ENCODE measurements at places on chromosomes 12 and 14. TPM values are rescaled to one million over a fixed set of nuclear protein-coding genes. Genes with fewer than 3 reads are reported as not detected.

Gene FAM90A1
- not detected for total RNA-seq

GRCh38 chr12:62106547-62107185 is 153.5 kb upstream of the USP15 start:
- DNase-seq, result no peak

GRCh38 chr12:16344269-16344668 is 3.2 kb upstream of the MGST1 start:
- no peak for DNase-seq

Gene CLEC4C
- total RNA-seq, result not detected

Gene PTPRQ
- 85.7 TPM for total RNA-seq

Measured in umbilical cord (tissue), 2 donors.